Adipose tissue (tissue), 3 donors: ENCODE measurements at places on chromosomes 13 and 19. TPM values are rescaled to one million over a fixed set of nuclear protein-coding genes. Genes with fewer than 3 reads are reported as not detected.

CERS1 gene
- polyA plus RNA-seq = 0.24 TPM

ZNF576 gene
- polyA plus RNA-seq = 12.3 TPM

ZNF296 gene
- 0.48 TPM for polyA plus RNA-seq

SERP2 gene
- 9.0 TPM for polyA plus RNA-seq

FFAR1 gene
- not detected for polyA plus RNA-seq
